Activated gamma-delta T cell treated with Interleukin-2 at 50 U/mL for 16 hours (primary cell): ENCODE measurements at places on chromosomes 7 and 10.
A peak's percentile ranks its signal among the peaks of the same experiment; 100 is the strongest.

- no peak for DNase-seq
These were observed at the start of gene RARRES2 for GRCh38 chr7:150341263-150342120. Gene RARRES2 (minus strand): TSS chr7:150341629. CDS start chr7:150340609, 1,020 bp downstream.

- DNase-seq = no peak
These were observed 29.6 kb upstream of the GOT1 start for GRCh38 chr10:99460070-99460469.

- no peak for DNase-seq
These were observed 27.6 kb upstream of the NANOS1 start for GRCh38 chr10:119001717-119002500.

GRCh38 chr10:132306864-132307751 is 642 bp downstream of the STK32C start:
- DNase-seq = peak; percentile 29

DNA sequence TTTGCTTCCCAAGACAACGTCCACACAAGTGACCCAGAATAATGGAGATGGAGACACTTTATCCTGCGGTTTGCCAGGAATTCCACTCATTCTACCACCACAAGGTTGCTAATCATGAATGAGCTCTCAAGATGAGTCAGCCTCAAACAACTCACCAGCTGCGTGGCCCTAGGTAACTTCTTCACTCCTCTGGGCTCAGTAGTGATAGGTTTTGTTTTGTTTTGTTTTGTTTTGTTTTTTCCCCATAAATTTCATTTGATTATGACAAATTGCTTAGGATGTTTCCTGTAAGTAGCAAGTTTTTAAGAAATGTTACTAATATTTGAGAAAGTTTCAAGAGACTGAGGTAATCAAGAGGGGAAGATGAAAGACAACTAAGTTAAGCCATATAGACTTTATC is 286.8 kb downstream of the PARD3 start:
- no peak for DNase-seq
